ENCODE measurements at places on chromosomes 12 and 14.

GRCh38 chr12:55726971-55727370 lies 1.8 kb downstream of the CD63 start:
- no peak for DNase-seq

- DNase-seq = no peak
Observed at GRCh38 chr12:3168223-3169221, 91.3 kb downstream of the TSPAN9 start.

DNA sequence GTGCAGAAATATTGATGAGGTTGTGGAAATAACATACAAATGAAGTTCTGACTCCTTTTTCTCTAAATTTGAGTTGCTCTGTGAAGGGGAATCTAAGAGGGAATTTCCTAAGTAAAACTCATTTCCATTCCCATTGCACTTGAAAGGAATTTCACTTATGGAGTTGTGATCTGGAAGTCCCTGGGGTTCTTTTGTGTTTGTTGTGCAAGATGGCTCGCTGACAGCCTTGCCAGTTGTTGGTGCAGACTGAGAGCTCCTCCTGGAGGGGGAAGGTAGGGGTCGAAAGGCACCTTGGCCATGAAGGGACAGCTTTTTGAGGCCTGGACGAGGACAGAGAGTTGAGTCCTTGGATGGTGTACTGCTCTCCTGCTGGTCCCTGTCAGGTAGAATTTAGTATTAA lies 72.0 kb downstream of the C12orf56 start:
- DNase-seq = no peak

GRCh38 chr12:50914872-50915484 lies 37.4 kb upstream of the HIGD1C start:
- no peak for DNase-seq

DNA sequence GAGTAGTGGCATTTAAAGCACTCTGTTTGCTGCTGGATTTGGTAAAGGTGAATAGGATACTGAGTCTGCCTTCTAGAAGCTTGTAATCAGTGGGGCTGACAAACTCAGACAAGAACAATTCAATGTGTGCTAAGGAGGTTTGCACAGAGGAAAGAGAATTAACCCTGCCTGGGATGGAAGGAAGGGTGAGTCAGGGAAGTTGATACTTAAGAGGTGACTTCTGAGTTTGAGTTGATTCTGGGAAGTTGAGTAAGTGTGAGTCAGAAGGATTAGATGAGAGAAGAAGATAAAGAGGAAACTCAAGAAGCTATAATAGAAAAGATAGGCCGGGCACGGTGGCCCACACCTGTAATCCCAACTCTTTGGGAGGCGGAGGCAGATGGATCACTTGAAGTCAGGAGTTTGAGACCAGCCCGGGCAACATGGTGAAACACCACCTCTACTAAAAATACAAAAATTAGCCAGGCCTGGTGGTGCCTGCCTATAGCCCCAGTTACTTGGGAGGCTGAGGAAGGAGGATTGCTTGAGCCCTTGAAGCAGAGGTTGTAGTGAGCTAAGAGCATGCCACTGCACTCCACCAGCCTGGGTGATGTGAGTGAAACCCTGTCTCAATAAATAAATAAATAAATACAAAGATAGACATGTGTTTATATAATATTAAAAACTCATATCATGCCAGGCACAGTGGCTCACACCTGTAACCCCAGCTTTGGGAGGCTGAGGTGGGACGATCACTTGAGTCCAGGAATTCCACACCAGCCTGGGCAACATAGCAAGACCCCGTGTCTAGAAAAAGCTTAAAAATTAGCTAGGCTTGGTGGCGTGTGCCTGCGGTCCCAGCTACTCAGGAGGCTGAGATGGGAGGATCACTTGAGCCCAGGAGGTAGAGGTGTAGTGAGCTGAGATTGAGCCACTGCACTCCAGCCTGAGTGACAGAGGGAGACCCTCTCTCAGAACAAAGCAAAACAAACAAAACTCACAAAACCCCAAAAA lies 126.8 kb upstream of the CPM start:
- no peak for DNase-seq

DNA sequence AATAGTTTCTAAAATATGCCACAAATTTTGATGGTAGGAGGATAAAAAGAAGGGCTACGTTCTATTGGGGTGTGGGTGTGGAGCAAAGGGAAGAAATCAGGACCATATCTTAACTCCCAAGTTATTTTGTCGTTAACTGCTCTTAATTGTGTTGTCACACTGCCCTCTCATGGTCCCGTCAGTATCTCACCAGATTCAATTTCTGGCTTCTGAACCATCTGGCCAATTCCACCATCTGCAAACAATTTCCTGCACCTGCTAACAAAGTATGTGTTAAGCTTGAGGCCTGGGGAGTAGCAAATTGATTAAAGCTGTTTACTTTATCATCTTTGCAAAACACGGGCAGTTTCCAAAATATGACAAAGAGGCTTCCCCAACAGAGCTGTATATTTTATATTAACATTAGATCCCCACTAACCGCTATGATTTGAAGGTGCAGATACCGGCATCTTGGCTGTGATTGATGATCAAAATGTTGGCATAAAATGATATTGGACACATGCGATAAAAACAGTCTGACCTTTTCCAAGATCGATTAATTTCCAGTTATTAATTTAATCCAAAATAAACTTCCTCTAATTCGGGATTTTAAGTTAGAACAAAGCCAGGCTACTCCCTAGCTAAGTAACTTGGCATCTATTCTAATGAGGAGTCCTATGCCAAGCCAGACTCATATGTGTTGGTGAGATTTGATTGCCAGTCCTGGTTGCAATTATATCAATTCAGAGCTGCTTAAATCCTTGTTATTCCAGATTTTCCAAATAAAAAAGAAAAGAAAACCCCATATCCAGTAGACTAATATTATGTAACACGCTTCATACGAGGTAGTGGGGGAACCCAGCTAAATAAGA lies 6.9 kb upstream of the DNM1L start:
- no peak for DNase-seq

GRCh38 chr12:45559537-45559936 lies 170.0 kb upstream of the ARID2 start:
- DNase-seq = no peak

GRCh38 chr14:49905989-49906388 lies 13.1 kb downstream of the ARF6 start:
- DNase-seq = no peak

DNA sequence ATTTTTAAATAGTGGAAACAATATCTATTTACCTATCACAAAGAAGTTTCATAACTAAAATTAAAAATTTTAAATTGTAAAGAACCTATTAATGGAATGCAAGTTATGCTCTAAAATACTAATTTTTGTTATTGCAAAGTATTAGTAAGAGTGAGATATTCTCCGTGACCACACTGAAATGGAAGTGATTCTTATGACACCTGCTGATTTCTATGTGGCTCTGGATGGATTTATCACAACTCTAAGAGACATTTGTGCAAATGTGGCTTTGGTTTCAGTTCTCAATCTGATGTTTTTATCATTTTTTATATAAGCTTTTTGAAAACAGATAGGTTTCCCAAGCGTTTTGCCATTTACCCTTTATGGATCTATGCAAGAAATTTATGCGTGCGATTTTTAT lies 497.8 kb downstream of the NAV3 start:
- no peak for DNase-seq

DNA sequence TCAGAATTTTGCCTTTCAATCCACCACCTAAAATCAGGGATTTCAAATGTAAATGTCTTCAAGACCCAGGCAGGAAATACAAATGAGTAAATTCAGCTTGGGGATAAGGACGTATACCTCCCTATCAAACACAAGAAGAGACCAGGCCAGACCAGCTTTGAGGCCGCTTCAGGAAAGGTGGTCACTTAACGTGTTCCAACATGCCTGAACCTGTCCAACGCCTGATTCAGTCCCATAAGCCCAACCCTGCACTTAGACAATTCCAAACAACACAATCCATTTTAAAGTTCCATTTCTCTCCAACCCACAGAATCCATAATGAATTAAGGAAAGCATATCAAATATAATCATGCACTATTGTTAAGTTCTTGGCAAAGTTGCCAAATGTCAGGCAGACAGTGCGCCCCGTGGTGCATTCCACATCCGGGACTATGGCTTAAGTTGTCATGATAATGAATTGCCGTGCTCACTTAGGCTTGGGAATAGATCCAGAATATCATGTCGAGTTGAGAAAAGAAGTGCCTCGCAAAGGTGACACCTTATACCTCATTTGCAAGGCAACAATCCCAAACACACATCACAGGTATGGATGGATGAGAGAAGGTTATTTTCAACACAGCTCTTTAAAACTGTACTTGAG lies 35.5 kb downstream of the CCDC60 start:
- no peak for DNase-seq

Measured in osteocyte (in vitro differentiated cells).